ENCODE measurements at places on chromosomes 2 and 18. TPM values are rescaled to one million over a fixed set of nuclear protein-coding genes. Genes with fewer than 3 reads are reported as not detected.

CTLA4 gene
- total RNA-seq, result not detected

DNA sequence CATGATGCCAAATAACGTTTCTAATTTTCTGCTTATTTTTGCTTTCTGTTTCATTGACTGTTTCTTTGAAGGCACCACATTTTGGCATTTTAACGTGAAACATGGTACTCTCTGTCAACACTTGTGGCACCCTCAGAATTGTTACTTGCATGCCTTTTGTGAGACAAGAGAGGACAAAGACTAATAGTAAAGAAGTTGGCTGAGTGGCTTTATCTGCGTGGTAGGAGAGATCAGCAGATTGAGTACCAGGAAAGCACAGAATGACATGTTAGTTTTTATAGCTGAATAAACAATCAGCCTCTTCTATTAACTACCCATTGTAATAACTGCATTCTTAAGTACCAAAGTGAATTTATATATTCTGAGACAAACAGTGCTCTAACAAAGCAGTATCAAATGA, 8.6 kb downstream of the ZNF638 start:
- DNase-seq, result no peak

GRCh38 chr2:227826019-227826521, 12.4 kb downstream of the CCL20 start:
- no peak for DNase-seq

SERPINB12 gene
- 0.68 TPM for total RNA-seq

DNA sequence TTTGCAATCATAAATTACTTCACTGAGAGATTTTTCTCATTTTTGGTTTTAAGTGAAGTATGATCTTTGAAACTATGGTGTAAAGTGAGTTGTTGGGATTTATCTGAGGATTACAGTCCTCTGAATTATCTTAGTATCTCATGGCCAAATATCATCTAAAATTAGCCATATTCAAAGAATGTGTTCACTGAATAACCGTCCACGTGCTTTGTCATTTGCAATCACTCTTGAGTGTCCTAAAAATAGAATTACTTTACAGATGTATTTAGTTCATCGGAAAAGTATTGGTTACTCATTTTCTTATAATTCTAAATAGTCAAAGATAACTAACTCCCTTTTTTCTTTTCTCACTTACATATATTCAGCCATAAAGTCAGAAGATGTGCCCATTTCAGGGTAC, 141.2 kb downstream of the RTN4 start:
- no peak for DNase-seq

- peak; percentile 97 for DNase-seq
Observed at GRCh38 chr2:210171309-210172218, at the start of gene KANSL1L. TSS of gene KANSL1L (minus strand) at chr2:210171409. CDS start at chr2:210154582, 16,827 bp downstream.

CDH20 gene
- not detected for total RNA-seq

GRCh38 chr2:219419331-219420197, 1.4 kb downstream of the DES start:
- DNase-seq, result peak; percentile 81

DNA sequence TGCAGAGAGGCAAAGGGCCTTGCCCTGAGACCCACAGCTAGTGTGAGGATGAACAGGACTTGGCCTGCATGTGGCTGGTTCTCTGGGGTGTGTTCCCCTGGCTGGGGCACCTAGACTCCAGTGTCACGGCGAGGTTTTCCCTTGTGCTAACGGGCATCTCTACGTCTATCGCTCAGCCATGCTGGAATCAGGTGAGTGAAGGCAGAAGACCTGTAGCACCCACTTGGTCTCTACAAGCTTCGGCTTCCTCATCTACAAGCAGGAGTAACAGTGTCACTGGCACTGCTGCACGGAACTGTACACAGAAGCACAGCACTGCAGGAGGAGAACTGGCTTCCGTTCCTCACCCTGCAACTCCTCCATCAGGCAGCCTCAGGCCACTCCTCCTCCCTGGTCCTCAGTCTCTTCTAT, 30.6 kb downstream of the HS1BP3 start:
- DNase-seq, result no peak

GRCh38 chr2:59149271-59149670, 908.1 kb upstream of the FANCL start:
- no peak for DNase-seq

DNA sequence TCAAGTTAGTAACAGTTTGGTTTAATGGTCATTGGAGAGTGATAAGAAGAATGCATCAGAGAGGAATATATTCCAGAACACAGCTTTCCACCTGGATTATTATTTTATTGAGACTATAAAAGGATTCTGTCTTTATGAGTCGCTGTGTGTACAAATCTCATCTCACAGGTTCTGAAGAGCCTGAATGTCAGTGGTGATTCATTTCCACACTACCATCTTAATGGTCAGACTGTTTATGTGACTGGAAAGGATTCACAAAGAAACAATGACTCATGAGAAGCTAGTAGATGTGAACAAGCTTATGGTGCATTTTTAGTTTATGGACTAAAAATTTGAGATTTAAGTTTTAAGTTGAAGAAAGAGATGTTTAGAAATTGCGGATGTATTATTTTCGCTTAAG, 685.4 kb upstream of the NRXN1 start:
- DNase-seq, result peak; percentile 26

DNA sequence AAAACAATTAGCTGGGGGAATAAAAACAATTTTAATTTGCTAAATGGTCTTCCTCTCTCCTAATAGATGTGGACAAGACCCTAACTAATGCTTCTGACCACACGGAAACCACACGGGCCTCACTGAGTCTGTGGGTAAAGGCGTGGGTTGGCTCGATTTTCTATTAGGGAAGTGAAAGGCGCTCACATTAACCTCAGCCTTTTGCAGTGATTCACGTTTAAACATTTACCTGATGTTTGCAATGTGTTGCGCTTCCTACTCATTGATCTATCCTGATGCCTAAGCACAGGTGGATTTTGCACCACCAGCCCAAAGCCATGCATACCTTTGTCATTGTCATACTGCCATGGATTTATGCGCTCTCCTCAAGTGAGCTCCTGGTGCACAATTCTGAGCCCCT, 35.6 kb upstream of the NRP2 start:
- DNase-seq, result no peak

GPR155 gene
- total RNA-seq, result 5.6 TPM

- no peak for DNase-seq
Observed at GRCh38 chr18:78713069-78713468, 266.5 kb upstream of the SALL3 start.

IL1F10 gene
- not detected for total RNA-seq

GRCh38 chr2:70724366-70724765, 43.6 kb downstream of the ADD2 start:
- DNase-seq, result no peak

- DNase-seq, result no peak
Observed at GRCh38 chr18:24763765-24764513, 303.5 kb downstream of the HRH4 start.

CPO gene
- not detected for total RNA-seq

DNA sequence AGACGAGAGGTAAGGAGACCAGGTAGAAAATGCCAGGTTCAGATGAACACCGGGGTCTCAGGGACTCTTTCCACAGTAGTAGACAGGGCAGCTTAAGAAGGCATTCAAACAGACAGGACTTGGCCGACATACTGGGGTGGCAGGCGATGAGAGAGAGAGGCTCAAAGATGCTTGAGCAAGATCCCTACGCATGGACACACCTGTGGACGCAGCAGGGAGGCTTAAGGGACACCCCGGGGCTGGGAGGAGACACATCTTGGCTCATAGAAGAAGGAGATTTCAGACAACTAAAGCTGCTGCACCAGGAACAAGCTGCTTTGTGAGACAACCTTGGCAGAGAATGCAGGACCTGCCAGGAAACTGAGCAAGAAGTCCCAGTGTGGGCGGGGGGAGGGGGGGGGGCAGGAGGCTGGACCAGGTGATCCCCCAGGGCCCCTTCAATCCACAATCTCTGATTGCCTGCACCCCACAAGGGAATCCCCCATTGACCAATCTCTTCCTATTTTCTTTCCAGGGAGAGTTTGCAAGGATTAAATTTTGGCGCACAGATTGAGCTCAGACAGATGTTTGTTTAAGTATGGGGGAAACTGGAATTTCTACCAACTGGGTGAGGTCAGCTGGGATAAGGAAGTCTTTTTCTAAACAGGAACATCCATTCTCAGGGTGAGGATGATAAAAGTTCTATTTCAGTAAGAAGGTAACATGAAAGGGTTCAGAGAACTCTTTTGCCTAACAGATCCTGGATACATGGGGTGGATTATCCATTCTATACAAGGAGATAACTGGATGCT, 400.7 kb downstream of the NBAS start:
- no peak for DNase-seq

GRCh38 chr2:52000151-52000855, 968.4 kb upstream of the NRXN1 start:
- DNase-seq, result no peak

- DNase-seq, result no peak
Observed at GRCh38 chr18:32831781-32832180, 59.0 kb upstream of the KLHL14 start.

DNA sequence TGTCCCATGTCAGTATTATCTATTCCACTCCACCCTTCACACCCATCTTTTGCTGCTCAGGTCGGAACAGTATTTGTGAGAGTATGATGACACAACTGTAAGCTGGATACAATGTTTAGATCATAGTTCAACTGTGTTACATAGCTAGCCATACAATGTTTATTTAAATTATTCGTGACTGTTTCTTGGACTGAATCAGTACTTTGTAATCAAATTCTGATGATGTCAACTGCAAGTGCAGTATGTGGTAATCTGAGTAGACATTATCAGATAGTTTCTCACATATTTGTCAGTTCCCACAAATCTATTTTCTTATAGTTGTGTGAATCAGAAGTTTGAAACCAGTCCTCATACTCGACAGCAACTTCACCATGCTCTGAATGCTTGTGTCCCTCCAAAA, 177.6 kb downstream of the ZNF407 start:
- no peak for DNase-seq

GRCh38 chr2:100072503-100072902, 69.9 kb downstream of the AFF3 start:
- DNase-seq, result no peak

DNA sequence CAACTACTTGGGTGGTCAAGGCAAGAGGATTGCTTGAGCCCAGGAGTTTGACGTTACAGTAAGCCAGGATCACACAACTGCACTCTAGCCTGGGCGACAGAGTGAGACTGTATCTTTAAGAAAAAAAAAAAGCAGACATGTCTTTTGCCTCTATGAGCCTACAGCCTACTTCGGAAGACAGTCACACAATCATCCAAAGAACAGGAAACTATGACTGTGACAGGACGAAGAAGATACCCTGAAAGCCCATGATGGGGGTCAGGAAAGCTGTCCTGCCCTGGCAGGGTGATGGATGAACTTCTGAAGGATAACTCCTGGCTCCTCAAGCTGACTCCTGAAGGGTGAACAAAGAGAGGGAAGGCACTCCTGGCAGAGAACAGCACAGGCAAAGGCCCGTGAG, 251.7 kb upstream of the SIX2 start:
- no peak for DNase-seq

CRYBA2 gene
- not detected for total RNA-seq

DNA sequence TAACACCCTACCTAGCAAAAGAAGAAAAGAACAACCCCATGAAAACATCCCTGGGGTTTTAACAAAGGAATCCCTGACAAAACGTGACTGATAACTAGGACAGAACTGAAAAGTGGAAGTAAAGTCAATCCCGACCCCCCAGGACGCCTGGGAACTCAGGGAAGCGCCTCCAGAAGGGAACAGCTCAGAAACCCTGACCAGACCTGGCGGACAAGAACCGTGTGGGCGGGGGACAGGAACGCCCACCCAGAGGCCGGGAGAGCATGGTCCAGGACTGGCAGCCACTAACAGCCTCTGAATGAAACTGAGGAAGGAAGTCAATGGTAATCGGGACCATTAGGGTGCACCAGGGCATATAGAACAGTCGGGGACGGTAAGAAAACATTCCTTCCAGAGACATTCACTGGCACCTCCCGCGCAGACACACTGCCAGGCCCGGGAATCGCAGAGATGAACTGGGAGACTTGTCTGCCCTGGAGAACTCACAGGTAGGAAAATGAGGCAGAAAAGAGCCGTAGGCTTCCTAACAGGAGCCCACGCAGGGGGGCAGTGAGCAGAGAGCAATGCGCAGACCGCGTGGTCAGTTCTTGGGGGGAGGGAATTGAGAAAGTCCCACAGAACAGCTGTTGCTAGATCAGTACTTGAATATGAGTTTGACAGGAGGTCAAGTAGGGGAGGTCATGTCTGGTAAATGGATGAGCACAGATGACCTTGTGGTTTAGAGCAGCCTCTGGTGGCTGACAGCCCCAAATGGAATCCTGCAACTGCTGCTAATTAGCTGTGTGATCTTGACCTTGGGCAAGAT, 1.3 kb upstream of the TBC1D8 start:
- DNase-seq, result peak; percentile 91

PNPT1 gene
- total RNA-seq, result 25.0 TPM

FAM110C gene
- total RNA-seq, result not detected

- DNase-seq, result no peak
Observed at GRCh38 chr18:75317300-75317699, 106.7 kb downstream of the TSHZ1 start.

DNA sequence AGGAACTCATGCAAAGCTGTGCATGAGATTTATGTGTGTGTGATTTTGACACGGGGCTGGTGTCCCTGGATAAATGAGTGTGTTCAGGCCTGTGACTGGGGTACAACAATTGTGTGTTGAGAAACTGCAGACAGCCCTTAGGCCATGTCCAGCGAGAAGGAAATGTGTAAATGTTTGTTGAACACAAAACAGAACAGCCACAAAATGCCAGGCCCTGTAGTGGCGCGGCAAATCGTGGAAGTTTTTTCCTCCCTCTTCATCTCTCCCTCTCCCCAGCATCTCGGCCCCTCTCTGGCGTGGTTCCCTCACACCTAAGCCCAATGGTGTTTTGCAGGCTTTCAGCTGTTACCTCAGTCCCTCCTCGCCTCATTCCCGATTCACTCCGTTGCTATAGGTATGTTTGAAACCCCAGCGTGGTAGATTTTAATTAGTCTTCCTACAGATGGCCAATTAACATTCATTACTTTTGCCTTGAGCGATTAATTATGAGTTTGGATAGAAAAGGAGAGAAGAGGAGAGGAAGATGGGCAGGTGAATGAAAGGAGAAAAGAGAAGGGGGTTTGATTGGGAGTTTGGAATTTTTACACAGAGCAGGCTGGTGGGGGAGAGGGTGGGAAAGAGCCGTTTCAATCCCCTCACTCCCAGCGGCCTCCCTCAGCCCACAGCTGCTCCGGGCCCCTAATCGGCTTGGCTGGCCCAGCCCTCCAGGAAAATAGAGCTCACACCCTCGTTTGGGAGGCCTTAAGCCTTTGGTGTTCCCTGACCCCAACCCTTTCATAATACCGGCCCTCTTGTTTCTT, 10.8 kb downstream of the SPR start:
- DNase-seq, result no peak

- DNase-seq, result no peak
Observed at GRCh38 chr18:3814816-3815215, 364.8 kb downstream of the TGIF1 start.
